ENCODE measurements at places on chromosomes 4 and X. TPM values are rescaled to one million over a fixed set of nuclear protein-coding genes. Genes with fewer than 3 reads are reported as not detected.

- H3K27ac ChIP-seq, result no peak overlapping the region
- no peaks in the 10 kb centered on the region for H3K4me1 ChIP-seq
- H3K27me3 ChIP-seq, result no peaks in the 10 kb centered on the region
- H3K4me3 ChIP-seq, result no peak overlapping the region
- H3K36me3 ChIP-seq, result no peaks in the 10 kb centered on the region
Observed at GRCh38 chr4:16034010-16034748, 49.6 kb downstream of the PROM1 start.

- H3K36me3 ChIP-seq, result no peaks in the 10 kb centered on the region
- DNase-seq, result no peak
- H3K27ac ChIP-seq, result no peak overlapping the region
- no peaks in the 10 kb centered on the region for H3K27me3 ChIP-seq
Observed at GRCh38 chrX:12777670-12778069, 13.5 kb upstream of the PRPS2 start.

DNA sequence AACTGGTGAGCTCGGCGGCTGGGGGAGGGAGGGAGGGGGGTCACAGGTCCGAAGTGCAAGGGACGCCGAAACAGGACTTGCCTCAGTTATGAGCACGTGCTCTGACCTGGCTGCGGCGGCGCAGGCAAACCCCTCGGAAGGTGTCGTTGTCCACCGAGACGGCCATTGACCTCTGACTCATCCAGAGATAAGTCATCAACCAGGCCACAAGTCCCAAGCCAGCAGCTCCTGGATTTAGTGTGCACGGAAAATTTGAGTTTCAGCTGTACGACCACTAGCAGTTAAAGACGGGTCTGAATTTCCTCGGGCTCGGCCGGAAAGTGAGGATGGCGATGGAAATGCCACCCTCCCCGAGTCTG, 674 bp downstream of the SH3D19 start:
- peak; percentile 72 for DNase-seq
- H3K27ac ChIP-seq, result peak overlapping the region; percentile 84
- peaks cover 7% of the 10 kb centered on the region for H3K4me1 ChIP-seq
- H3K27me3 ChIP-seq, result no peaks in the 10 kb centered on the region
- H3K36me3 ChIP-seq, result no peaks in the 10 kb centered on the region

GRCh38 chr4:185657183-185657582, 121.9 kb upstream of the PDLIM3 start:
- H3K27me3 ChIP-seq, result no peaks in the 10 kb centered on the region
- no peak for DNase-seq
- no peak overlapping the region for H3K4me3 ChIP-seq
- H3K27ac ChIP-seq, result no peak overlapping the region

- H3K36me3 ChIP-seq, result no peaks in the 10 kb centered on the region
- H3K4me1 ChIP-seq, result no peaks in the 10 kb centered on the region
- no peak for DNase-seq
- H3K27me3 ChIP-seq, result no peaks in the 10 kb centered on the region
- peak overlapping the region; percentile 87 for H3K27ac ChIP-seq
Observed at GRCh38 chrX:153794897-153795816, 689 bp downstream of the SSR4 start.

- DNase-seq, result no peak
- no peaks in the 10 kb centered on the region for H3K36me3 ChIP-seq
- no peaks in the 10 kb centered on the region for H3K27me3 ChIP-seq
- H3K27ac ChIP-seq, result no peak overlapping the region
- H3K4me1 ChIP-seq, result peaks cover 18% of the 10 kb centered on the region
Observed at GRCh38 chr4:7463566-7464258, 29.0 kb upstream of the PSAPL1 start.

The CT45A5 gene
- total RNA-seq, result 8.1 TPM

All from testis (tissue), 5 donors.